ENCODE measurements at places on chromosomes 3 and 15. TPM values are rescaled to one million over a fixed set of nuclear protein-coding genes. Genes with fewer than 3 reads are reported as not detected.

Gene CPLX3
- total RNA-seq: not detected

Gene IQCH
- 1.8 TPM for total RNA-seq

Gene ISLR2
- total RNA-seq: 0.11 TPM

Gene BNC1
- total RNA-seq: 0.72 TPM

Gene TRPM1
- total RNA-seq: not detected

Gene PIK3R4
- 19.8 TPM for total RNA-seq

Gene TMCO5A
- not detected for total RNA-seq

Gene WDR82
- 48.4 TPM for total RNA-seq

Gene RLBP1
- not detected for total RNA-seq

Gene DENND4A
- total RNA-seq: 5.3 TPM

Gene NMB
- total RNA-seq: 26.0 TPM

Gene HCLS1
- 0.06 TPM for total RNA-seq

Gene NEIL1
- total RNA-seq: 2.7 TPM

Gene SLC9C1
- total RNA-seq: not detected

Gene CTXND1
- not detected for total RNA-seq

Gene PRR20G
- 1.6 TPM for total RNA-seq

Gene SEMA3B
- 8.8 TPM for total RNA-seq

Gene CDC25A
- total RNA-seq: 9.2 TPM
